ENCODE measurements at places on chromosomes 7 and 10.

GRCh38 chr7:83271212-83272099, 108.8 kb upstream of the PCLO start:
- peak; percentile 37 for DNase-seq

GRCh38 chr10:23099816-23100215, 4.4 kb downstream of the MSRB2 start:
- peak; percentile 14 for DNase-seq

- peak; percentile 76 for DNase-seq
These were observed 175.2 kb downstream of the TPST1 start for GRCh38 chr7:66380272-66380888.

DNA sequence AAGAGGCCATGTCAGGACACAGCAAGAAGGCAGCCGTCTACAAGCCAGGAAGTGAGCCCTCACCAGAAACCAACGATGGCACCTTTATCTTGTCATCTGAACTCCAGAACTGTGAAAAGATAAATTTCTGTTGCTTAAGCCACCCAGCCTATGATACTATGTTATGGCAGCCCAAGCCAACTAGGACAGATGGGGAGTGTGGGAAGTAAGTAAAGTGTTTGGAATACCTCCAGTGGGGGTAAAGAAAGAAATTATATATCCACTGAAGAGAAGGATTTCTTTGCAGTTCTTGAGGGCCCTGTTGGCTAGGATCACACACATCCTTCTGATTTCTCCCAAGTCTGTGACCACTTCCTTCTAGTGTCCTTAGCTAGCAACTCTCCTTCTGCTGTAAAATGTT, 384.4 kb downstream of the TNS3 start:
- no peak for DNase-seq

Measured in M059J (cell line).